WTC11 (cell line): ENCODE measurements at places on chromosomes 5 and 9.

DNA sequence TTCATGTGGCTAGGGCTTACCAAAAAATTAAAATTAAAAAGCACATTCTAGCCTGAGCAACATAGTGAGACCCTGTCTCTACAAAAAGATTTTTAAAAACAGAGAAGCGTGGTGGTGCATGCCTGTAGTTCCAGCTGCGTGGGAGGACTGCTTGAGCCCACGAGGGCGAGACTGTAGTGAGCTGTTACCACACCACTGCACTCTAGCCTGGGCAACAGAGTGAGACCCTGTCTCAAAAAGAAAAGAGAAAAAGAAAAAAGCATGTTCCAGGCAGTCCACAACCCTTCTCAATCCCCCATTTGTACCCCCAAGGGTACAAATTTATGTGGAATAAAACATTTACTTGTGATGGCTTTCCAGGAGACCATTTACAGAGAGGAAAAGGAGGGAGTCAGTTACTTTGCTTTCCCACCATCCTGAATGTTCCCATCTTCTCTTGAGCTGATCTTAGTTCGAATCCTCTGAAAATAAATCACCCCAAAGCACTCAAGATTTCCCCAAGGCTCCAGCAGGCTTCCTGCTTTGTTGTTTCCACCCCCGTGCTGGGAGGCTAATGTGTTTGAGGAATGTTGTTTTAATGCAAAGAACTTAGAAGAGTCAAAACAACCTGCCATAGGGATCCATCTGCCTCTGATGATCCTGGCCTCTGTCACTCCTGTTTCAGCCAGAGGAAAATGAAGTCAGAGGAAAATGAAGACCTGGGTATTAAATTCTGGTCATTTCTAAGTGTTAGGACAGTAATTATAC, 384.7 kb downstream of the BNC2 start:
- peak; percentile 71 for DNase-seq

- DNase-seq = no peak
Observed at GRCh38 chr9:127987103-127987614, 6.4 kb upstream of the EEIG1 start.

- peak; percentile 61 for DNase-seq
Observed at GRCh38 chr9:98708933-98709911, at the start of gene GABBR2. TSS of gene GABBR2 (minus strand) at chr9:98708935. CDS start at chr9:98708737, 198 bp downstream.

DNA sequence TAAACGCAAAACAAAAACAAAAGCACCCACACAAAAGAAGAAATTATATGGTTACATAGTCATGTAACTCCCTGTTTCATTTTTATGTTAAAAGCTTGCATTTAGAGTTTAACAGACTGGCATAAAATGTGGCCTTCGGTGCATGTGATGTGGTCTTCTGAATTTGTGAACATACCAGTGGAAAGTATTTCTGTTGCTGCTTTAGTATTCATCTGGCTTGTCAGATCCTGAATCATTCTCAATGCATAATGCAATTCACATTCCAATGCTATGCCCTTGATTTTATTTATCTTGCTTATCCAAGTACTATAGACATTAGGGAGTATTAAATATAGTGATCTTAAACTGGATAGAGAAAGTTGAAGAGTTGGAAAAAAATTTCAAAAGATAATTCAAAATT, 740.2 kb upstream of the ZNF608 start:
- no peak for DNase-seq

GRCh38 chr5:54009828-54010227, 300.5 kb downstream of the ARL15 start:
- DNase-seq = no peak

DNA sequence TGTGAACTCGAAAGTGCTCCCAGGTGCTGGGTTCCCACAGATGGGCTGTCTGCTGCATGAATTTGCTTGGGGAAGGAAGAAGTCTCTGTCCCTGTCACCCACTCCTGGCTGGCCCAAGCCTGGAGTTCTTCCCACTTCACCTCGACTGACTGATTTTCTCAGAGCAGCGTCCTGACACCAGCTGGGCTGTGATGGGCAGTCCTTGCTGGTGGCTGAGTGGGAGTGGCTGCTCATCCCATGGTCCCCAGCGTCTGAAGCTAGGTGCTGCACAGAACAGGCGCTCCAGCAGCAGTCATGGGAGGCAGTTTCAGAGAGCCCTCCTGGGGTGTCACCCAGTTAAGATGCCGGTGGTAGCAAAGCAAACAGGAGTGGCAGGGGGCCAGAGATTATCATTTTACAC, 10.1 kb upstream of the NEURL1B start:
- DNase-seq = no peak

- DNase-seq = no peak
Observed at GRCh38 chr9:129716091-129716490, 36.8 kb downstream of the PTGES start.

DNA sequence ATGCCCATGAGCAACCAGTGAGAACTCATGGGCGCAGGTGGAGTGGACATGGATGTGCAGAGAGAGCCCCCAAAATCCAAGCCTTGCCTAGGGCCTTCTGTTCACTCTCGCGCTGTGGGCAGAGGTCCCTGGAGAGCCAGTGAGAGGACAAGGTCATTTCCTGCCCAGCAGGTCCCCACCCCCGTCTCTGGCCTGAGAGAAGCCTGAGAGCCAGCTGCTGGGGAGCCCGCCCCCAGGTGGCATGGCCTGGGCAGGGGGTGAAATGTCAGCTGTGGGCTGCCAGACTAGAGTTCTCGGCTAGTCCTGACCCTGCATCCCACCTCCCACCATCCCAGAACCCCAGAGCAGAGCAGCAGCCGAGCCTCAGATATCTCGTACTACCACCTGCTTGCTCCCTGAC, 85.3 kb downstream of the BARX1 start:
- no peak for DNase-seq

DNA sequence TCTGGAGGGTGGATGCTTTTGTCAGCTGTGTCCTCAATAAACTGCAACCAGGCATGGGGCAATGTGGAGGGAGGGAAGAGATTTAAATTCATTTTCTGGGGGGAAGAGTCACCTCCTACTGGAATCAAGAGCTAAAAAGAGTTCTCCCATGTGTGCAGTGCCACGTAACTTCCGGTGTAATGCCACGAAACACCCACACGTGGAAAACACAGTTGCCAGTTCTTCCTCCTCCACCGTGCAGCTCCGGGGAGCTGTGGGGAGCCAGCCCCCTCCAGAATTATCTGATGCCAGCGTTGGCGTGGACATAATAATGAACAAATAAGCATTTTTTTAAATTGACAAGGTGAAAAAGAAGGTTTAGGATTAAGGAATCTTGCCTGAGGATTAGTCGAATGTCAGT, 32.1 kb upstream of the MED10 start:
- no peak for DNase-seq

GRCh38 chr5:1105350-1106265, 6.3 kb downstream of the SLC12A7 start:
- DNase-seq = no peak

- DNase-seq = no peak
Observed at GRCh38 chr9:81132318-81132717, 557.0 kb downstream of the TLE1 start.

DNA sequence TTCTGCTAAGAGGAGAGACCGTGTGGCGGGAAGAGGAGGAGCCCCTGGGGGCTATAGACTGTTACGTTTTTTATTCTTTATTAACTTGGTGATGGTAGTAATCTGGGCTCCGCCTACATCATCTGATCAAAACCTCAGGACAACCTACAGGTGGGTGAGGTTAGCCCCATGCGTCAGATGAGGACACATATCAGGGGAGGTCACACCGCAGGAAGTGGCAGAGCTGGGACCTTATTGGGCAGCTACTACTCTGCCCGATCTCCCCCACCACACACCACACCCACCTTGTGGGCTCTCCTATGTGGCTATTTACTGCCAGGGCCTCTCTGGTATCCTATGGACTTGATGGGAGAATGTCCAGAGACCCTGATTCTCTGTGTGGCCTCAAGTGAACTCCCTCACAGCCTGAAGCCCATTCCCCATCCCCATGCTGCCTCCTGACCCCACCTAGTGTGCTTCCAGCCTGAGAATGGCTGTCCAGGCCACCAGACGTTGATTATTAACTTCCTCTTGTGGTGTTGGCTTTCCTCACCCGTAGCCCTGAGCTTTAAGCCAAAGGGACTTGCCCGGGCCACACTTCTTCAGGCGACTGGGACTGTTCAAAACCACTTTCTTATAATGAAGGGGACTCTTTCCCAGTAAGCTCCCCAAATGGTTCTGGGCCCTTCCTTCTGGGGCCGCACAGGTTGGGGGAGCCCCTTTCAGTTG, 8.2 kb downstream of the UNC5A start:
- no peak for DNase-seq

GRCh38 chr9:120603591-120603990, 23.6 kb upstream of the CDK5RAP2 start:
- DNase-seq = no peak

DNA sequence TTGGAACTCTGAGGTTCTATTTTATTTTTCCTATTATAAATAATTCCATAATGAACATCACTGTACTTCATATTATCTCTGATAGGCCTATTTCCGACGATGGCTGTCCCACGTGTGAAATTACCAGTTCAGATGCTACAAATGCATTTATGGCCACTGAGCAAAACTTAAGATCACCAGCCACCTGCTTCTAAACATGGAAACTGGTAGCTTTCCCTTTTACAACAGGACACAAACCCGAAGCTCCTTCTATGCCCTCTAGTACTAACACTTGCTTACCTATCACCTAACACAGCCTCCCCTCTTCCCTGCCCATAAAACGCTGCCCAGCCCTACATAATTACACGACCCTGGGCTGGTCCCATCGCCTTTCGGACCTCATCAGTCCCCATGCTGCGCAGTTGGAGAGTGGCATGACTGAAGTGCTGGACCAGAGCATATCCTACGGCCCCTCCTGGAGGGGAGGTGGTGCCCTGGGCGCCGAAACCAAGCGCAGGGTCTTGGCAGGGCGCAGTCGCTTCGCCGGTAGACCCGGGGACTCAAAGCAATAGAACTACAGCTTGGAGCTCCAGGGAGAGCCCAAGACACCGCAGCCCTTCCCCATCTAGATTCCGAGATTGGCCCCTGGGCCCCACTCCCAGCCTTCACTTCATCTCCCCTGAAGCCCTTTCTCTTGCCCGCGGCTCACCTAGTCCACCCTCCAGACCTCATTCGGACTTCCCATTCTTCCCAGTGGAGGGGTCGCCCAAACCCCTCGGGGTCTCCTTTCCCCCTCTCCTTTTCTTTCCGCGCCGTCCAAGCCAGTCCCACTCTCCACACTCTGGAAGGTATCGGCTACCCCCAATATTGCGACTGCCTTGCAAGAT, 1.0 kb upstream of the SAP30L start:
- DNase-seq = peak; percentile 40

DNA sequence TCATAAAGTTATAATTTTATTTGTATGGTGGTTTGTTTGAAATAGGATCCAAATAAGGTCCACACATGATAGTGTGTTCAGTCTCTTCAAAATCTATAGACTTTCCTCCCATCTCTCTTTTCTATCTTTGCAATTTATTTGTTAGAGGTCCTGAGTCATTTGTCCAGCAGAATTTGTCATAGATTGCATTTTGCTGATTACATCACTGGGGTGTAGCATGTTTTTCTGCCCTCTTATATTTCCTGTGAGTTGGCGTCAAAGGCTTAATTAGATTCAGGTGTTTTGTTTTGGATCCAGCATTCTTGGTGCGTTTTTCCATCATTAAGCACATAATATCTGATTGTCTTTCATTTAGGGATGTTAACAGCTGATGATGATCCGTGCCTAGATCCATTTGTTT, 15.0 kb downstream of the CYFIP2 start:
- no peak for DNase-seq

DNA sequence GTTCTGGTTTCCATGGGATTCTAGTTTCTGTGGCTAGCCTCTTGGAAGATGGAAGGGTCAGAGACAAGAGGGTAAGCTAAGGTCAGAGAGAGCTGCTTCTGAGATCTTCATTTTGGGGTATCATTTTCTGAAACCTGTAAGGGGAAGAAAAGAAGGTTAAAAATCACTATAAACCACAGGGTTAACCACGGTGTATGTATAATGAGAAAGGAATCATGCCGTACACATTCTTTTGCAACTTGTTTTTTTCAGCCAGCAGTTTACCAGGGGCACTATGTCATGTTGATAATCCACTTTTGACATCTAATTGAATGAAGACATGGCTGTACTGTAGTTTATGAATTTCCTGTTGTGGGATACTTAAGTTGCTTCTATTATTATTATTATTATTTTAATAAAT, 164.4 kb downstream of the FOCAD start:
- no peak for DNase-seq
